ENCODE measurements at places on chromosomes 2 and 18.

DNA sequence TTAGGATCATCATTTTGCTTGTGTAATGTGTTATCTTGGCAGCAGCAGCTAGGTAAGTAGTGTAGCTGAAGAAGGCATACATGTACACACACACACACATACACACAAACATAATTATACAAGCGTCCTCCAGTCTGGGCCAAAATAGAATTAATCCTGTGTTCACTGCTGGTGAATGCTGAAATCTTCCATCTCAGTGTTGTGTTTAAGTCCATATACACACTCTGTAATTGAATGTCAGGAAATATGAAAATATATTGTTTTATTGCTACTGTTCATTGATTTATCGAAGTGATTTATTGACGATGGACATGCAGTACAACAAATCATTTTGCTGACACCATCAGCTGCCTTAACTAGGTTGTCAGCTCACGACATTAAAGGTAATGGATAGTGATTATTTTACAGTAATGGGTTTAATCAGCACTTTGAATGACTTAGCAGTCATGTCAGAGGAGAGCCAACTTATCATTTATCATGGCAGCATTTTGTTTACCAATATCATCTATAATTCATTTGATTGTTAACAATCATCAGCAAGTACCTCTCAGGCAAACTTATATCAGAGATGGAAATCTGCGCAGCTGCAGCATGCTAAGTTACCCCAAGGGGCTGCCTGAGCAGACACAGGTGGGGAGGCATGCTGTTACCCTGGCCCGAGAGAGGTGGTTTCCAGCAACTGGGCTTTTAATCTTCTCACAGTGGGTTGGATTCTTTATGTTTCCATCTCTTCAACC lies 83.7 kb upstream of the FSHR start:
- H3K36me3 ChIP-seq, result no peaks in the 10 kb centered on the region
- no peak overlapping the region for H3K27ac ChIP-seq

GRCh38 chr2:144703852-144704708 lies 184.2 kb upstream of the ZEB2 start:
- peaks cover 9% of the 10 kb centered on the region for H3K27me3 ChIP-seq
- DNase-seq, result no peak
- no peaks in the 10 kb centered on the region for H3K4me1 ChIP-seq
- H3K4me3 ChIP-seq, result no peak overlapping the region

DNA sequence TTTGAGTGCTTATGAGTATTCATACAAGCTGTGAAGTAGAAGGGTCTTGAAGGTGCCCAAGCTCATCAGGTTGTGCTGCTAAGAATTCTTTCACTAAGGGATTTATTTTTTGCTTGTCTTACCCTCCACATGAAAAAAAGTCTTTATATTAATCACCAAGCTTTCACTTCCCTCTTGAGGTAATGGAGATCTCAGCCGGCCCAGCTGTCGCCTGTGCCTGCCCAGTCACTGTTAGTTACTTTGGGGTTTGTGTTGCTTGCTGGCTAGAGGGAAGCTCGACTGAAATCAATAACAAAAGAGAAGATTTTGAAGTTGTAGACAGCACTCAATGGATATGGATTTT lies 21.9 kb downstream of the MC2R start:
- H3K4me3 ChIP-seq, result no peak overlapping the region
- H3K27ac ChIP-seq, result no peak overlapping the region
- no peaks in the 10 kb centered on the region for H3K4me1 ChIP-seq
- H3K36me3 ChIP-seq, result no peaks in the 10 kb centered on the region
- DNase-seq, result no peak

DNA sequence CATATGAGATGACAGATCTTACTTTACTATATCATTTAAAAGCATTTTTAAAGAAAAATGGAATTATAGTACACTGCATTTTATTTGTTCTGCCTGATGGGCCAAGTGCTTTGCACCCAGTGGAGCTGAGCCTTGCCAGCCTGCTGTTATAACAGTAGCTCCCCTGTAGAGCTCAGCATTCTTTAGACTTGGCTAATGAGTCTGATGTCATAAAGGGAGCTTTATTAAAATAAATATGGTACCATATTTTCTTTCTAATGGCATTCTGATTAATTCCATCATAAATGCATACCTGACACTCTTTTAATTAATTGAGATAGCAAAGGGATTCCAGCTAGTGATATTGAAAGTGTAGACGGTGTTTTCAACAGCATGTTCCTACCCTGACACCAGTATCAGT lies 40.7 kb downstream of the PARD3B start:
- H3K36me3 ChIP-seq, result peaks cover 13% of the 10 kb centered on the region
- H3K4me1 ChIP-seq, result peaks cover 4% of the 10 kb centered on the region
- H3K4me3 ChIP-seq, result no peak overlapping the region
- no peaks in the 10 kb centered on the region for H3K27me3 ChIP-seq

GRCh38 chr2:2405780-2406179 lies 74.7 kb upstream of the MYT1L start:
- no peaks in the 10 kb centered on the region for H3K27me3 ChIP-seq
- H3K4me1 ChIP-seq, result no peaks in the 10 kb centered on the region
- no peak overlapping the region for H3K4me3 ChIP-seq
- H3K36me3 ChIP-seq, result no peaks in the 10 kb centered on the region
- DNase-seq, result no peak
- H3K27ac ChIP-seq, result no peak overlapping the region

GRCh38 chr2:183671233-183671632 lies 547.0 kb downstream of the NUP35 start:
- no peak for DNase-seq
- no peaks in the 10 kb centered on the region for H3K36me3 ChIP-seq
- H3K4me1 ChIP-seq, result peaks cover 1% of the 10 kb centered on the region
- H3K27ac ChIP-seq, result no peak overlapping the region

GRCh38 chr2:172574965-172575364 lies 19.1 kb downstream of the PDK1 start:
- no peak for DNase-seq
- peaks cover 45% of the 10 kb centered on the region for H3K36me3 ChIP-seq
- no peak overlapping the region for H3K4me3 ChIP-seq
- H3K27me3 ChIP-seq, result no peaks in the 10 kb centered on the region
- no peak overlapping the region for H3K27ac ChIP-seq
- no peaks in the 10 kb centered on the region for H3K4me1 ChIP-seq

DNA sequence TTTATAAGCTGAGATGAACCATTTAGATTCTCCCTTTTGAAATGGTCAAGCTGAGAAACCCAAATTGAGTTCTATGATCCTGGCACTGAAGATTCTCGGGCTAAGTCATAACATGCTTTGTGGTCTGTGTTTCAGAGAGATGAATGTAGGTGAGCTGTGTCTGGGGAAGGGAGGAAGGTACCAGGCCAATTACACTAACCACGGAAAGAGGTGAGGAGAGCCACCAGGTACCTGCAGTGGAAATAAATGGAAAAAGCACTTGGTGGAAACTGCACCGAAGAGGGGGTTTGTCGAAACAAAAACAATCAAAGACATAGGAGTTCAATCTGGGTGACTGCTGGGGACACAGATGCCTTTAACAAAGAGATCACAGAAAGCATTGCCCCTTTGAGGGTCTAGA lies 963 bp upstream of the MRPL44 start:
- no peak for DNase-seq
- H3K4me3 ChIP-seq, result peak overlapping the region; percentile 95
- peaks cover 29% of the 10 kb centered on the region for H3K4me1 ChIP-seq
- H3K36me3 ChIP-seq, result no peaks in the 10 kb centered on the region
- H3K27ac ChIP-seq, result peak overlapping the region; percentile 68

DNA sequence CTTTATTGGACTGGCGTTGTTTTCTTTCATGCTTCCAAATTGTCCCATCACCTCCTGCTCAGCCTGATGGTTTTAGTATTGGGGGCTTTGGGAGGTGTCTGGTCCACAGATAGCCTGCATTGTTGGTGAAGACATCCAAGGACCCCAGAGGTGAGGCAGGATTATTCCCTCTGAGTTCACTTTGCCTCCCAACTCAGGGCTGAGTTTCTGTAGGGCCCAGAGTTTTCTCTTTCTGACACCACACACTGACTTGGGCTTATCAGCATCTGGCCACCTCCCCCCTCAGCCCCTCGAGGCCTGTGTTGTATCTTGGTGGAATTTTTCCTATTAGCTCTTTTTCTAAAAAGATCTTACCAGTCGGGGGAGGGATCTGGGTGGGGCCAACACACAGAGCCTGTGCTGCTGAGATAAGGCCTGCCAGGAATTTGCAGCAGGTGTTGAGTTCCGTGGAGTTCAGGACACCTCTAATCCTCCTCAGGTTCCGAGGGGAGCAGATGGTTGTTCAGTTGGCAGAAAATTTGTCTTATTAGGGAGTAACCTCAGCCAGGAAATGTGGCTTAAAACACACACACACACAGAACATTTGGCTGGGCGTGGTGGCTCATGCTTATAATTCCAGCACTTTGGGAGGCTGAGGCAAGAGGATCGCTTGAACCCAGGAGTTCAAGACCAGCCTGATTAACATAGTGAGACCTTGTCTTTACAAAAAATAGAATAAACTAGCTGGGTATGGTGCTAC lies 7.3 kb downstream of the EMILIN2 start:
- H3K36me3 ChIP-seq, result no peaks in the 10 kb centered on the region
- no peak for DNase-seq
- H3K27ac ChIP-seq, result peak overlapping the region; percentile 49

GRCh38 chr18:48835745-48836170 lies 115.0 kb downstream of the SMAD7 start:
- DNase-seq, result no peak
- peaks cover 62% of the 10 kb centered on the region for H3K4me1 ChIP-seq
- no peak overlapping the region for H3K4me3 ChIP-seq

DNA sequence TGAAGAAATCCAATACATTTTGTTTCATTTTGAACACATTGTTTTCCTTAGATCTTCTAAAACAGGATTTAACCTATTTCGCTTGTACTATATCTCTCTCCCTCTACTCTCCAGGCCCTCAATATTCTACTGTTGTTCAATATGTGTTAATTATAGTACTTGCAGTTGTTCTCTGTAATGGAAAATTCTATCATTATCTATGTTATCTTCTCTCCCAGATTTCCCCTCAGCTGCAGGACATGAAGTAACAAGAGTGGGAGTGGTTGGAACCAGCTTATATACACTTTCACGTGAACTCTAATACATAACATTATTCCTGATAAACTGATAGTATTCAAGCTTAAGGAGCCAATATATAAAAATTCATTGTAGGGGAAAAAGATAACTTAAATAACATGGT lies 7.0 kb upstream of the STRN start:
- H3K4me3 ChIP-seq, result no peak overlapping the region
- peaks cover 4% of the 10 kb centered on the region for H3K36me3 ChIP-seq
- no peaks in the 10 kb centered on the region for H3K4me1 ChIP-seq
- H3K27ac ChIP-seq, result no peak overlapping the region
- no peaks in the 10 kb centered on the region for H3K27me3 ChIP-seq

DNA sequence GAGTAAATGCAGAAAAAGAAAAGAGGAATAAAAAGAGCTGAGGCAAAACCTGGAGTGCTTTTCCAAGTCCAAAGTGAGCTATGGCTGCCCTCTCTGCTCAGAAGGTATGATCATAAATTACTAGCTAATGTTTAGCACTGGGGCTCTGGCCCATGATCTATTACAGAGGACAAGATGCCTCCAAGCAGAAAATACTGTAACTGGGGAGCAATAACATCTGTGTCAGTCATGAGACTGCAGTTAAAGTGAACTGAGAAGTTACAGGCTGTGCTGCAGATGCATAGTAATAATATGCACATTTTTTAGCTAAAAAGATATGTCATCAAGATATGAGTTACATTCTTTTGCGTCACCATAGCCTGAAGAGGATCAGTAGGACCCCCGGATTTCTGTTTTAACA lies 209.4 kb upstream of the RBBP8 start:
- H3K36me3 ChIP-seq, result no peaks in the 10 kb centered on the region
- no peak overlapping the region for H3K4me3 ChIP-seq
- H3K27me3 ChIP-seq, result no peaks in the 10 kb centered on the region
- H3K27ac ChIP-seq, result no peak overlapping the region

- no peaks in the 10 kb centered on the region for H3K36me3 ChIP-seq
- no peak for DNase-seq
- H3K27me3 ChIP-seq, result no peaks in the 10 kb centered on the region
- peaks cover 8% of the 10 kb centered on the region for H3K4me1 ChIP-seq
Observed at GRCh38 chr2:240932724-240933047, 26.6 kb downstream of the CROCC2 start.

DNA sequence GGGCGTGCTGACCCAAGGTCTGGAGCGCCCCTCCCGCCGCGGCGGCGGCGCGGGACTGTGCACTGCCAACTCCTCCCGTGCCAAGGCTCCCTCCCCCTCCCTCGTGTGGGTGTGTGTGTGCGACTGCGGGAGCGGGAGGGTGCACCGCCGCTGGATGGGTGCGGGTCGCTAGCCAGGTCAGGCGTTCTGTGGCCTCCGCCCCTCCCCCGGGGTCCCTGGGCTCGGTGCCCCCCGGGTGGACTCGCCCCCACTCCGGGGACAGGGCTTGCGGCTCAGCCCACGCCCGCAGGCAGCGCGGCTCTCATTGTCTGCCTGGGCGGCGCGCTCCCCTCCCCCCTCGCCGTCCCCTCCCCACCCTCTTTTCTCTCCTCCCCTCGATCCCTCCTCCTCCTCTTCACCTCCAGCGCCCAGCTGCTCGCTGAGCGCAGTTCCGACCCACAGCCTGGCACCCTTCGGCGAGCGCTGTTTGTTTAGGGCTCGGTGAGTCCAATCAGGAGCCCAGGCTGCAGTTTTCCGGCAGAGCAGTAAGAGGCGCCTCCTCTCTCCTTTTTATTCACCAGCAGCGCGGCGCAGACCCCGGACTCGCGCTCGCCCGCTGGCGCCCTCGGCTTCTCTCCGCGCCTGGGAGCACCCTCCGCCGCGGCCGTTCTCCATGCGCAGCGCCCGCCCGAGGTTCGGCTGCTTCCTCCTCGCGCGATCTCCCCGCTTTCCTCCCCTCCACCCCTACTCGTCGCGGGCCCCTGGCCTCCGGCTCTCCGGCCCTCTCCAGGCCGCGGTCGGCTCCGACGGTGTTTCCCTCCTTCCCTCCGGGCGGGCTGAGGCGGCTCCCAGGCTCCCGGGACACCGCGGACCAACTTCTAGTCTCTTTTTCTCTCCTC lies at the start of gene GATA6:
Gene GATA6 (plus strand): TSS at position 579 of the 878 bp plus-strand sequence. CDS start 1,556 bp downstream, outside the sequence.
- peak; percentile 83 for DNase-seq
- H3K27ac ChIP-seq, result peak within 1 kb of the TSS; percentile 93
- H3K27me3 ChIP-seq, result peaks cover 80% of the 10 kb centered on the region
- H3K36me3 ChIP-seq, result peaks cover 17% of the 10 kb centered on the region
- peak within 1 kb of the TSS; percentile 93 for H3K4me3 ChIP-seq

GRCh38 chr2:146068051-146068450 lies 1548.1 kb upstream of the ZEB2 start:
- no peak for DNase-seq
- no peaks in the 10 kb centered on the region for H3K27me3 ChIP-seq
- H3K4me3 ChIP-seq, result no peak overlapping the region
- no peak overlapping the region for H3K27ac ChIP-seq
- H3K4me1 ChIP-seq, result no peaks in the 10 kb centered on the region

GRCh38 chr18:42268186-42268725 lies 313.2 kb downstream of the PIK3C3 start:
- DNase-seq, result no peak
- H3K27me3 ChIP-seq, result peaks cover 5% of the 10 kb centered on the region
- H3K4me1 ChIP-seq, result peaks cover 19% of the 10 kb centered on the region
- H3K4me3 ChIP-seq, result no peak overlapping the region

GRCh38 chr18:45090526-45091140 lies 409.9 kb downstream of the SETBP1 start:
- H3K27me3 ChIP-seq, result peaks cover 4% of the 10 kb centered on the region
- peaks cover 4% of the 10 kb centered on the region for H3K4me1 ChIP-seq

Measured in type B pancreatic cell (in vitro differentiated cells).